ENCODE measurements at places on chromosomes 12 and 14. TPM values are rescaled to one million over a fixed set of nuclear protein-coding genes. Genes with fewer than 3 reads are reported as not detected.
A peak's percentile ranks its signal among the peaks of the same experiment; 100 is the strongest.

The B3GNT4 gene
- not detected for total RNA-seq

DNA sequence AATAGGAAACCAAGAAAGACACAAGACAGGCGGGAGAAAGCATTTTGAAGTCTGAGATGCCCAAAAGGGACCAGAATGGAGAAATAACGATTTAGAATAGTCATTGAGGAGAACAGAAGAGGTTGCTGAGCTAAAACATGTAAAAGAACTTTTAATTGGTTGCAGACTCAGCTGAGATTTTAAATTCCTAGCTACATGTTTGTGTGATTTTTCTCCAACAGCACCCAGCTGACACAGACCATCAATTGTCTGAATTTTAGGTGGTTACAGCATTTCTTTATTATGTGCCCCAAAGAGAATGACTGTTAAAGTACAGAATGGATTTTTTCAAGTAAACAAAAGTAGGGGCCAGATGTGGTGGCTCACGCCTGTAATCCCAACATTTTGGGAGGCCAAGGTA, 50.3 kb downstream of the BAZ1A start:
- H3K4me1 ChIP-seq, result no peaks in the 10 kb centered on the region
- H3K4me3 ChIP-seq, result no peak overlapping the region
- H3K27me3 ChIP-seq, result no peaks in the 10 kb centered on the region
- peaks cover 39% of the 10 kb centered on the region for H3K36me3 ChIP-seq

DNA sequence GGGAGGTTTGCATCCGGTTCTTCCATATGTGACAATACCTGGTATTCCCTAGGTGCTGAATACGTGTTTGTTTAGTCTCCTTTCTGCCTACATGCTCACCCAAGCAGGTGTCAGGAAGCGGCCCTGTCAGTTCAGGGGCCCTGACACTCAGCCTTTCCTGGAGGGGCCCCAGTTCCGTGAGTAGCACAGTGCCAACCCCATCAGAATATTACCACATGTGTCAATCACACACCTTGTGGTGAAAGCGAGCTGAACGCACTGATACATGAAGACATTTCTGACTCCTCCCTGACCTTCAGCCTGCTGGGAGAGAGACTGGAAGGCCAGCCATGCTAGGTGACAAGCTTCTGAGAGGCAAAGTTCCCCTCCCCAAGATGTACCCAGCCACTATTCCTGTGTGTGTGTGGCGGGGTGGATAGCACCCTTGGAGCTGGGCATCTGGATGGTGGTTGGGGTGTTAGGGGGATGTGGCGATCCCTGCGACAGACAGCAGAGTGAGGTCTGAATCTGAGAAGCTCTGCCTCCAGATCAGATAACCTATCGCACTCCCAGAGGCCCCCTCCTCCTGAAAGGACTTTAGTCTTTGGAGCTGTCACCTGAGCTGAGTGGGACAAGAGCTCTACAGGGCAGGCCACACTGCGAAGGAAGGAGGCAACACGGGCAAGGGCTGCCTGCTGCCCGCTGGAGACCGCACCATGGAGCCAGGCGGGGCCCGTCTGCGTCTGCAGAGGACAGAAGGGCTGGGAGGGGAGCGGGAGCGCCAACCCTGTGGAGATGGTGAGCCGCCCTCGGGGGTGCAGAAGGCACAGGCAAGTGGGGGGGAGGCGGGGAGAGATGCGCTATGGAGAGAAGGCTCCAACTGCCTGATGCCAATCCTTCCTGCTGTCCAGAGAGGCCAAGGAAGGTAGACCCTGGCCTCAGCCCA, at the start of gene SOAT2:
TSS of gene SOAT2 (plus strand) at position 604 of the 925 bp plus-strand sequence. CDS start at position 696, 92 bp downstream.
- peak within 1 kb of the TSS; percentile 24 for H3K27ac ChIP-seq
- DNase-seq, result peak; percentile 42
- H3K4me1 ChIP-seq, result peaks cover 36% of the 10 kb centered on the region
- H3K4me3 ChIP-seq, result no peak within 1 kb of the TSS
- no peaks in the 10 kb centered on the region for H3K36me3 ChIP-seq

The KRT83 gene
- not detected for total RNA-seq

GRCh38 chr14:101235335-101236103, 325.8 kb upstream of the DIO3 start:
- H3K4me1 ChIP-seq, result no peaks in the 10 kb centered on the region
- H3K4me3 ChIP-seq, result no peak overlapping the region
- no peaks in the 10 kb centered on the region for H3K27me3 ChIP-seq
- no peak overlapping the region for H3K27ac ChIP-seq

- no peaks in the 10 kb centered on the region for H3K36me3 ChIP-seq
- peaks cover 62% of the 10 kb centered on the region for H3K4me1 ChIP-seq
- no peaks in the 10 kb centered on the region for H3K27me3 ChIP-seq
- H3K27ac ChIP-seq, result peak overlapping the region; percentile 95
Observed at GRCh38 chr14:68807148-68807600, 14.3 kb upstream of the ZFP36L1 start.

- no peak overlapping the region for H3K27ac ChIP-seq
- H3K4me3 ChIP-seq, result no peak overlapping the region
- H3K4me1 ChIP-seq, result no peaks in the 10 kb centered on the region
- no peaks in the 10 kb centered on the region for H3K27me3 ChIP-seq
- no peak for DNase-seq
- peaks cover 43% of the 10 kb centered on the region for H3K36me3 ChIP-seq
Observed at GRCh38 chr14:101865288-101865687, 99.1 kb upstream of the DYNC1H1 start.

- H3K27me3 ChIP-seq, result no peaks in the 10 kb centered on the region
- no peak overlapping the region for H3K27ac ChIP-seq
- no peak overlapping the region for H3K4me3 ChIP-seq
- H3K36me3 ChIP-seq, result peaks cover 7% of the 10 kb centered on the region
- H3K4me1 ChIP-seq, result peaks cover 3% of the 10 kb centered on the region
- DNase-seq, result no peak
Observed at GRCh38 chr14:71583705-71584104, 348.5 kb upstream of the RGS6 start.

DNA sequence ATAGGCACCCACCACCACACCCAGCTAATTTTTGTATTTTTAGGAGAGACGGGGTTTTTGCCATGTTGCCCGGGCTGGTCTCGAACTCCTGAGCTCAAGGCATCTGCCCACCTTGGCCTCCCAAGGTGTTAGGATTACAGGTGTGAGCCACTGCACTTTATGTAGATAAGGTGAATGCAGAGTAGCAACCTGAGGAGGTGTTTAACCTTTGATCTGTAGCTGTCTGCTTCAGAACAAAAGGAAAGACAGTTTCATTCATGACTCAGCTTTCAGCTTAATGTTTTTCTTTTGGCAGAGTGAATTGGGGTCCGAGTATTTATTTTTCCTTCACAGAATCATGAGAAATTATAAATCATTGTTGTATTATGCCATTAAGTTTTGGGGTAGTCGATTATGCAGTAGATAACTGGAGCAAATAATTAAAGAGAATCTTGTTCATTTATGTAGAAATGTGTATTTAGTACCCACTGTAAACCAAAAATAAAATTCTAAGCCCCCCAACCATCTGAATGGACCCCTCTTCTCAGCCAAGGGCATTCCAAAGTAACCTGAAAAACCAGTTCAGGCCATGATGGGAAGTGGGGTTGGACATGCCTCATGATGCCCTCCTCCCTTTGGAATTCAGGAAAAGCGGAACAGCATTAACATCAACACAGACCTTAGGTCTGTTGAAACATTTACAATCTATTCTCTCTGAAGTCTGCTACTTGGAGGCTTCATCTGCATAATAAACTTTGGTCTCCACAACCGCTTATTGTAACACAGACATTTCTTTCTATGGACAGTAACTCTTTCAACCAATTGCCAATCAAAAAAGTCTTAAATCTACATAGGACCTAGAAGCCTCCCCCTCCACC, 10.7 kb upstream of the STX2 start:
- DNase-seq, result no peak
- no peaks in the 10 kb centered on the region for H3K4me1 ChIP-seq
- no peaks in the 10 kb centered on the region for H3K36me3 ChIP-seq
- H3K27me3 ChIP-seq, result peaks cover 3% of the 10 kb centered on the region

DNA sequence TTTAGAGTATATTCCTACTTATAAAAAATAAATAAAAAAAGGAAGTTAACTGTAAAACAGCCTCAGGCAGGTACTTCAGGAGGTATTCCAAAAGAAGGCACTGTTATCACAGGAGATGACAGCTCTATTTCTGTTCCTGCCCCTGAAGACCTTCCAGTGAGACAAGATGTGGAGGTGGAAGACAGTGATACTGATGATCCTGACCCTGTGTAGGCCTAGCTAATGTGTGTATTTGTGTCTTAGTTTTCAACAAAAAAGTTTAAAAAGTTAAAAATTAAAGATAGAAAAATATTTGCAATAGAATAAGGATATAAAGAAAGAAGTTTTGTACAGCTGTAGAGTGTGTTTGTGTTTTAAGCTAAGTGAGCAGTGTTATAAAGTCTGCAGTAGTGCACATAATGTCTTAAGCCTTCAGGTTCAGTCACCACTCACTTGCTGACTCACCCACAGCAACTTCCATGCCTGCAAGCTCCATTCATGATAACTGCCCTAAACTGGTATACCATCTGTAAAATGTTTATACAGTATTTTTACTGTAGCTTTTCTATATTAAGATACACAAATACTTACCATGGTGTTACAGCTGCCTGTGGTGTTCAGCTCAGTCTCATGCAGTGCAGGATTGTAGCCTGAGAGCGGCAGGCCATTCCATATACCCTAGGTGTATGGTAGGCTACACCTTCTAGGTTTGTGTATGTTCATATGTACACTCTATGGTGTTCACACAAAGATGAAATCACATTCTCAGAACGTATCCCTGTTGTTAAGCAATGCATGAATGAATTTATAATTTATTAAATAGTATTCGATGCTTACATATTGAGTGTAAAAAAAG, 121.1 kb downstream of the ANO6 start:
- no peaks in the 10 kb centered on the region for H3K27me3 ChIP-seq
- H3K4me1 ChIP-seq, result no peaks in the 10 kb centered on the region
- H3K27ac ChIP-seq, result no peak overlapping the region
- H3K4me3 ChIP-seq, result no peak overlapping the region
- peaks cover 2% of the 10 kb centered on the region for H3K36me3 ChIP-seq

The NDUFA9 gene
- 74.2 TPM for total RNA-seq

- no peak overlapping the region for H3K4me3 ChIP-seq
- H3K27me3 ChIP-seq, result no peaks in the 10 kb centered on the region
- DNase-seq, result peak; percentile 78
- H3K36me3 ChIP-seq, result no peaks in the 10 kb centered on the region
Observed at GRCh38 chr12:67943141-67943892, 45.9 kb upstream of the IFNG-AS1 start.

- peaks cover 39% of the 10 kb centered on the region for H3K27me3 ChIP-seq
- no peak for DNase-seq
- H3K27ac ChIP-seq, result no peak overlapping the region
- H3K4me1 ChIP-seq, result peaks cover 25% of the 10 kb centered on the region
- H3K36me3 ChIP-seq, result no peaks in the 10 kb centered on the region
Observed at GRCh38 chr14:95573313-95573712, 38.5 kb downstream of the GLRX5 start.

DNA sequence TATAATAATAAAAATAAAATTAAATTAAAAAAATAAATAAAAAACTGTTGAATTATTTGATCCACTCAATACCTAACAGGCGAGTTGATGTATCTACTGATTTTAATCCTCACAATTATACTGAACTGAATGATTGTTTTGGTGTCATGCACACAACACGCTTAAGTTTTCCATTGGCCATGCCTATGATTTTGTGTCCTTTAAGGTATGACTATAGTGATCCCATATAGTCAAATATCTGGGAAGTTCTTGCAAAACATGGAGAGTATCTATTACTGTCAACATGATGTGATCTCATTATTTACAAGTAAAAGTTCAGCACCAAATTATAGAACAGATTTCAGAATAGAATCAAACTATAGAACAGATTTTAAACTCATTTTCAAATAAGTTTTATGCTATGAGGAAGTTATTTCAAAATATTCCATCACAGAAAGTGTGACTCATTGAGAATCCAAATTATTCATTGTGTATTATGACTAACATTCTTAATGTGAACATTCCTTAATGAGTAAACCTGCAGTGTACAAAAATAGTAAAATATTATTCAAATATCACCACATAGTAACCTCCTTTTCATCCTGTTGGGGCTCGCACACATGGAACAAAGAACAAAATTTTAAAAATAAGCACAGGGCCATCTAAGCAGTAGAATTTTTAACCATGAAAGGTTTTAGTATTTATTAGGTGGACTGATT, 190.4 kb downstream of the SLC25A21 start:
- H3K4me3 ChIP-seq, result no peak overlapping the region
- DNase-seq, result no peak
- no peaks in the 10 kb centered on the region for H3K4me1 ChIP-seq
- no peaks in the 10 kb centered on the region for H3K36me3 ChIP-seq
- no peak overlapping the region for H3K27ac ChIP-seq

Data from B cell (primary cell).